ENCODE measurements at places on chromosomes 7 and 10.

GRCh38 chr10:12405342-12406320 is 56.3 kb downstream of the CAMK1D start:
- no peak for DNase-seq

- no peak for DNase-seq
Measured at GRCh38 chr10:5945561-5946418, 31.6 kb downstream of the IL15RA start.

DNA sequence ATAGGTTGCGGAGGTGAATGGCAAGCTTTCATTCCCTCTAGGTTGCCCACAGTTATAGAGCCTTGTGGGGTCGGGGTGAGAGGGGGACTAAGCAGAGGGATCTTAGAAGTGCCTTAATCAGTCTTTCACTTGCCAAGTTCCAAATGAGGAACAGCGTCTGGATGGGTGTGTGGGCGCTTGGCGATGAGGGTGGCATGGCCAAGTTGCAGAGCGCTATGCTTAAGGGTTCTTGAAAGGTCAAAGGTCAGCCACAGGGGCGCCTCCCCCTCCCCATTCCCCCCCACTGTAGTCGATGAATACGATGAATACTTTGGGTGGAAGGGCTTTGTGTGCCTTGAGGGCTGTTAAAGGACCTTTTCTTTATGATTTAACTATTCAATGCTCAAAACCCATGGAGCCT is 185.0 kb downstream of the TCF7L2 start:
- DNase-seq = no peak

DNA sequence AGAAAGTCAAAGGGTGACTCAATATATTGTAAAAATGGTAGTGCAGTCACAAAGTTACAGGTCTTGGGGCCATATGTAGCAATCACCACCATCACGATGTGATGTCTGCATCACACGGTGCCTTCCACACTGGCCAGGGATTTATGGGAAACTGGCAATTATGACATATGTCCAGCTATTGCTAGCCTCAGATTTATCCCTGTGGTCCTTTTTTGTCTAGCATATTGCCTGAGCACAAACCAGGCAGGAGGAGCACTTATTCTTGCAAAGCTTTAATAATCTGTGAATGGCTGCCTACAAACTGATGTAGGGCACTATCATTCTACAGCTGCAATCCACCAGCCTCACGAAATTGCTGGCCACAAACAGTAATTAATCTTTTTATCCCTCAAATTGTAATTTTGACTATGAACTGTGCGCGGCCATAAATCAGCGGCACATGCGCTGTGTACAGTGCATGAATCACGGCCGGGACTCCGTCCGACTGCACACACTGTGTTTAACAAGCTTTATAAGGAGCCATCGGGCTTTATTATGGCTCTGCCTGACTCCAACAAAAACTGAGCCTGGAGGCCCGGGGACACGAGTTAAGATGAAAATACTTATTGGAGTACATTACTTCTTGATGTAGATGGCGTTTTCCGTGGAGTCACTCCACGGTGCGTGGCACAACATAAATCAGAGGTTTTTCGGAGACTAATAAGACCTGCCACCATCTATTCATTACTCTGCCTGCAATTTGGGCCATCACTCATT is 115.2 kb downstream of the EBF3 start:
- DNase-seq = no peak

DNA sequence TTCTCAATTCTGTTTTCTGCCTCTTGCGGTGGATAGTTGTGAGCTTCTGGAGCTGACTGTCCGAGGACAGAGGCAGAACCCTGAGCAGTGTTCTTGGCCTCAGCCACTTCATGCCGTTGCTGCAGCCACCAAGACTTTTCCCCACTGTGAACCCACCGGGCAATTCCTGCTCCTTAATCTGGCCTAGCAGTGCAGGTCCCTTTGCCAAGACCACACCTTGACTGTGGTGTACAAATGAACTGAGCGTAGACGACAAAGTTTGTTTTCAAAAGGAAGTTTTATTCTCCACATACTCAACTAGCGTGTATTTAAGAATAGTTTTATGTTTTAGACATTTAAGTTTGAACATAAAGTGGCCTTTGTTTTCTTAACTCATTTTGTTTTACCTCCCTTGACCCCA is 29.4 kb downstream of the SLC25A28 start:
- no peak for DNase-seq

- no peak for DNase-seq
Measured at GRCh38 chr7:159229683-159230475, 85.2 kb upstream of the VIPR2 start.

DNA sequence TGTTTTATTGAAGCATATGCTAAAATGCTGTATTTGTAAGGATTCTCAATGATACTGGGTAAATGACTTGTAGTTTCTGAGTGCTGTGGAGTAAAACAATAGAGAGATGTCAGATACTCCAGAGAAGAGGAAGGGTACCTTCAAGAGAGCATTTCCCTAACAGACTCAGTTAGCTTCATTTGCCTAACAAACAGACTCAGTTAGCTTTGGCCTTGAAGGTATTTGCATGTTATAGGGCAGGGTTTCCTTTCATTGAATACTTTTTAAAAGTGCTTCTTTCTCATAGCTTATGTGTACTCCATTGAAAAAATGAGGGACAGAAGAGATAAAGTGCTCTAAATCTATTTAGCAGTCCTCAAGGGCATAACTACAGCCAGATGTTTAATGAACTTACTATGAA is 101.8 kb downstream of the CHN2 start:
- no peak for DNase-seq

DNA sequence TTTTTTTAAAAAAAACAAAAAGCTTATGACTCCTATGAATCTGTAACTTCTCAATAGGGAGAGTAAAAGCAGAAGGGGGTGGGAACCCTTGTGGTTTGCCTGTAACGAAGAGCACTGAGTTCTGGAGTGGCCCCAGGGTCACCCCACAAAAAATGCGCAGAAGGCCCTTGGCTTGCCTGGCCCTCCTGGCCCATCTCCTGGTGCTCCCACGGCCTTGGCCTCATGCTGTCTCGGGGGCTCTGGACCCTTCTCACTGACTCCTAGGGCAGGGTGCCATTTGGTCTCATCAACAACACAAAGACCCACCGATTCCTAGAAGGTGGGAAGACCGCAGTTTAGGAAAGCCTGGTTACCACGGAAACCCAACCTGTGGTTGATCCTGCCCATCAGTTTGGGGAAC is 40.8 kb downstream of the ZNF467 start:
- no peak for DNase-seq

GRCh38 chr7:103031781-103032180 is 42.8 kb downstream of the FBXL13 start:
- no peak for DNase-seq

GRCh38 chr7:2165239-2165609 is 67.5 kb downstream of the MAD1L1 start:
- DNase-seq = no peak

- no peak for DNase-seq
Measured at GRCh38 chr10:34999532-34999931, 90.6 kb downstream of the CUL2 start.

- DNase-seq = no peak
Measured at GRCh38 chr7:156145184-156145583, 332.9 kb upstream of the SHH start.

- no peak for DNase-seq
Measured at GRCh38 chr7:139183878-139184338, 47.1 kb upstream of the UBN2 start.

DNA sequence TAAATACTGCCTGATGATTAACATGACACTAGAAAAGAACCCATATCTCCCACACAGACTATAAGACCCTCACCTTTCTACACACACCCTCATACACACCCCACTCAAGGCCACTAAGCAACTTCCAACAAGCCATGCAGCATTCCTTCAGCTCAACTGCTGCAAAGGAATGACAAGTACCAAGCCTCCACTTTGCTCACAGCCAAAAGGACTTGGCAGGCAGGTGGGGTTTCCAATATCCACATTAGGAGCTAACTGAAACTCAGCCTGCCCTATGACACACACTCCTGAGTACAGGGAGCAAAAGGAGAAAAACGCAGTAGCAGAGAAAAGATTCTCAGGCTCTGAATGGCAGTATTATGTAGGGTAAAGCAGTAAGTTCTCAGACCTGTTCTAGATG is 13.4 kb downstream of the USP54 start:
- DNase-seq = no peak

DNA sequence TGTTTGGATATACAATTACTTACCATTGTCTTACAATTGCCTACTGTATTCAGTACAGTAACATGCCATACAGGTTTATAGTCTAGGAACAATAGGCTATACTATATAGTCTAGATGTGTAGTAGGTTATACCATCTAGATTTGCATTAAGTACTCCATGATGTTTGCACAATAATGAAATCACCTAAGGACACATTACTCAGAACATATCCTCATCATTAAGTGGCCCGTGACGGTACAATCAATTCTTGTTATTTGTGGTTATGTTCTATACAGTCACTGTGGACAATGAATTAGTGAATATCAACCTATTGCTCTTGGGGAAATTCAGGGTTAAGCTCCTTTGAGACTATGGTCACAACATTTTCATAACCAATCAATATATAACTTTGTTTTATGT is 75.6 kb downstream of the MICU1 start:
- DNase-seq = no peak

- no peak for DNase-seq
Measured at GRCh38 chr10:53029449-53029848, 256.9 kb upstream of the MBL2 start.

- DNase-seq = peak; percentile 83
Measured at GRCh38 chr10:102644646-102645387, 538 bp downstream of the TRIM8 start.

GRCh38 chr7:18312482-18312881 is 183.1 kb upstream of the HDAC9 start:
- DNase-seq = no peak

DNA sequence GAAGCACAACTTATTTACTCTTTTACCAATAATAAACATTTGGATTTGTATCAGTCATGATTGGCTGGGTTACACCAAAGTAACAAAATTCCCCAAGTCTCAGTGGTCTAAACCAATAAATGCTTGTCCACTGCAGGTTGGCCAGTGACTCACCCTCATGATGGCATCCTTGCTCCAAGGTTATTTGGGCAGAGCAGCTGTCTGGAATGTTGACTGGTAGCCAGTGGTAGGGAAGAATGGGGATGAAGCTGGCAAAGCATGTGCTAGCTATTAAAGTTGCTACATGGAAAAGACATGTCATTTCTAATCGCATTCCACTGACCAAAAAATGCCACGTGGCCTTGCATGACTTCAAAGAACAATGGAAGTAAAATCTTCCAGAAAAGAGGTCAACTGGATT is 1168.7 kb upstream of the CELF2 start:
- no peak for DNase-seq

- peak; percentile 67 for DNase-seq
Measured at GRCh38 chr7:128863433-128863989, 855 bp downstream of the ATP6V1F start.

- DNase-seq = no peak
Measured at GRCh38 chr10:44922021-44922420, 10.9 kb downstream of the TMEM72 start.

DNA sequence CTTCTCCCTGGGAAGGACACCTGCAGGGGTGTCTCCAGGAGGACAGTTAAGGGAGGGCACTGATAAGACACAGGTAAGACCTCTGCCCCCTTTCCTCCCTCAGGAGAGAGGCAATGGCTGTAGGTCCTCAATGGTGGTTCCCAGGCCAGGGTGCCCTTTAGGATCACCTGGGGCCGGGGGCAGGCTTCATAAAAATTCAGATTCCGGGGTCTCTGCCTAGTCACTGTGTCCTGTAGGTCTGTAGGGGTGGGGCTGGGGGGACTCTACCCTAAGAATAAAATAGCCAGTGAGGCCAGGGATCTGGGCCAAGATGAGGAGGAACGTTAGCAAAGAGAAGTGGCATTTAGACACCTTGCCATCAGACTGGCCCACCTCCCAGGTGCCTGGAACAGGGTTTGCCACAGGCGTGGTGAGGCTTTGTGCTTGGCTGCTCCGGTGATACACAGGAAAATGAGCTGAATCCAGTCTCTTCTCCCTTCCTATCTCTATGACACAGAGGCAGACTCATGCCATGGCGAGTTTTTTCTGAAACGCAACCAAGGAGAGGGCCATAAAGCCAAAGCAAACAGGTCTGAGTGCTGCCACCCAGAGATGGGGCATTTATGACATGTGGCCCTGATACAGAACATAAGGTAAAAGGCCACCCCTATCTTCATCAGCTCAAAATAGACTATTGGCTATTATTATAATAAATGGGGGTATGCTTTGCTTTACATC is 52.6 kb downstream of the SH3PXD2A start:
- DNase-seq = no peak

GRCh38 chr10:128295003-128295402 is 168.8 kb upstream of the MKI67 start:
- DNase-seq = no peak

- DNase-seq = no peak
Measured at GRCh38 chr10:98246911-98247805, 20.8 kb downstream of the LOXL4 start.

GRCh38 chr7:122212754-122213153 is 68.7 kb upstream of the AASS start:
- no peak for DNase-seq

- DNase-seq = no peak
Measured at GRCh38 chr7:148793590-148793989, 90.5 kb downstream of the EZH2 start.

DNA sequence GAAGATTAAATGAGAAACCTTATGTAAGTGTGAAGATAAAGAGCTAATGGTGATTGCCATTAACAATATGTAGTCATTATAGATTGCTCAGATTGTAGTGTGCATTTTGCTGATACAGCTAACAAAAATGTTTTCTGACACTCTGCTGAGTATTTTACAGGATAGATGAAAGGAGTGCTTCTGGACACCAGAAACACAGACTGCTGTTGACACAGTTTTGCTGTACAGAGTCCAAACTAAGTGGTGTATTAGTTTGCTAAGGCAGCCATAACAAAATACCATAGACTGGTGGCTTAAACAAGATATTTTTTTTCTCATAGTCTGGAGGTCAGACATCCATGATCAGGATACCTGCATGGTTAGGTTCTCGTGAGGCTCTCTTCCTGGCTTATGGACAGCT is 2.2 kb downstream of the SMC3 start:
- DNase-seq = no peak

DNA sequence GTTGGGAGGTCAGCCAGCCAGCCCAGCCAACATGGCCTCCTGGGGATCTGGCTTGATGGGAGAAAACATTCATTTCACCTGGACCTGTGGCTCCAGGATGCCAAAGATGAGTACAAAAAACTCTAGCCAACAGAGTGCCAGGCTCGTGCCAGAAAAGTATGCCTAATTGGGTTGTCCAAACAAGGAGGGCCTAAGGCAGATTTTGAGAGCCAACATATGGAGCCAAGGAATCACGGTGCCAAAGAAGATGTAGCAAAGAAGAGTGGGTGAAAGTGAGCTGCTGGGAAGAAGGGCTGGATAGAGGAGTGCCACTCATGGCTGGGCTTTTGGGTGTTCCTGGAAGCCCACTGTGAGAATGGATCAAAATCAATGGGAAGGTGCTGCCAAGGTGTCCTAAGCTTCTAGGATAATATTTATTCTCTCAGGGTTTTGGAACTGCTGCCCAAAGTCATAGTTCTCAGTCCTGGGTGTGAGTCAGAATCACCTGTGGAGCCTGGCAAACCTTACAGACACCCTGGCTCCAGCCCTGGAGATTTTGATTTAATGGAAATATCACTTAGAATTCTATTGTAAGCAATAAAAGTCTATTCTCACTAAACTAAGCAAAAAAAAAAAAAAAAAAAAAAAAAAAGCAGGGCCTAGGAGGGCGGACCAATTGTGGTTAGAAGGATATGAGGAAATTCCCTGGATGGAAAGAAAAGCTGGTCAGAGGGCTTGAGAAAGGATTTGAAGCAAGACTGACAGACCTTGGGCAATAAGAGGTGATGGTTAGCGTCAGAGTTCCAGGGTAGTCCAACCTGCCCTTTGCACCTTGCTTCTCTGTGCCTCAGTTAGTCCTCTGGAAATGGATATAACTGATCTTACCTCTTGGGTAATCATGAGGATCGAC is 182.2 kb upstream of the PRR15 start:
- no peak for DNase-seq
